ENCODE measurements at places on chromosomes 3 and 15.
A peak's percentile ranks its signal among the peaks of the same experiment; 100 is the strongest.

DNA sequence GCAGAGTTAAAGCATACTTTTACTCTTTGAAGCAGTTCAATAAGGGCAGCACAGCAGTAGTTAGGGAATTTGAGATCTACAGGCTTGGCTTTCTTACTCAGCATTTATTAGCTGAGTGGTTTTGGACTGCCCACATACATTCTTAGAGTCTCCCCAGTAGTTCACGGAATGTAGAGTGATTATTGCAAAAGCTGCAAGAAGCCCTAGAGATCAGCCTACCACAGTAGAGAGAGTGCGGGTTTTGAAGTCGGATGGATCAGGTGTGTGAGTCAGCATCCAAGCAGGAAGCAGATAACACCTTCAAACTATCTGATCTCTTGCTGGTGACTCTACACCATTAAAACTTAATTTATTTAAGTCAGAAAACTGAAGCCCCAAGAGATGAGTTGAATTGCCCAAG, 171.9 kb downstream of the SYNPR start:
- DNase-seq, result no peak

- DNase-seq, result no peak
Measured at GRCh38 chr3:181701096-181701495, 10.6 kb upstream of the SOX2 start.

DNA sequence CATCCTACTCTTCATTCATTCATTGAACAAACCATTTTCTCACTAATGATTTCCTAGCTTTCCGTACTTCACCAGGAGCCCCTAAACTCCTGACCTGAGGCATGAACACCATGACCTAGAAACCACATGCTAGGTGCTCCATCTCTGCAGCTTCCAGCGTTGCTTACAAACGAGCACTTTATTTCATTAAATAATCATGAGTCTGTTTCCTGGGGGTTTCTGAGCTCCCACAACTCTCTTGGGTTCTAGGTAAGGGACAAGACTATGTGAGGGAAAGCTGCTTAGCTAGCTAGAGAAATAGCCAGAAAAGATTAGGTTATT, 1.3 kb downstream of the MAP2K1 start:
- no peak for DNase-seq

- no peak for DNase-seq
Measured at GRCh38 chr3:177150970-177151627, 46.2 kb downstream of the TBL1XR1 start.

DNA sequence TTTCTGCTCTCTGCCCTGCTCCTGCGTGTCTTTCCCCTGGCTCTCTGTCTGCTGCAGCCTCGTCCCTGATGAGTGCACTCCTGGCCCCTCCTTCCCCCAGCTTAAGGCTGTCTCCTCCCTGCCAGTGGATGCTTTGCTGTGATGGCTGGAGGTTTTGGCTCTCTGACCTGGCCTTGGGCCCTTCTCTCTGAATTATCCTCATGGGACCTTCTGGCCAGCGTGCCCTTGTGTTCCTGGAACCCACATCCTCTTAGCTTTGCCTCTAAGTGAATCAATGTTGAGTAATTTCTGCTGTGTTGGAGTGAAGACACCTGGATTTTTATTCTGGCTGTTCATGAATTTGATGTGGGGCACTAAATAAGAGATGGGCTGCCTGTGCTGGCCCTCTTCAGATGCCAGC, 9.8 kb upstream of the TNFAIP8L3 start:
- DNase-seq, result no peak

GRCh38 chr3:17645074-17645698, 97.2 kb downstream of the TBC1D5 start:
- no peak for DNase-seq

- no peak for DNase-seq
Measured at GRCh38 chr3:134879990-134880389, 84.9 kb downstream of the EPHB1 start.

- DNase-seq, result no peak
Measured at GRCh38 chr15:79884204-79884596, 12.6 kb downstream of the MTHFS start.

DNA sequence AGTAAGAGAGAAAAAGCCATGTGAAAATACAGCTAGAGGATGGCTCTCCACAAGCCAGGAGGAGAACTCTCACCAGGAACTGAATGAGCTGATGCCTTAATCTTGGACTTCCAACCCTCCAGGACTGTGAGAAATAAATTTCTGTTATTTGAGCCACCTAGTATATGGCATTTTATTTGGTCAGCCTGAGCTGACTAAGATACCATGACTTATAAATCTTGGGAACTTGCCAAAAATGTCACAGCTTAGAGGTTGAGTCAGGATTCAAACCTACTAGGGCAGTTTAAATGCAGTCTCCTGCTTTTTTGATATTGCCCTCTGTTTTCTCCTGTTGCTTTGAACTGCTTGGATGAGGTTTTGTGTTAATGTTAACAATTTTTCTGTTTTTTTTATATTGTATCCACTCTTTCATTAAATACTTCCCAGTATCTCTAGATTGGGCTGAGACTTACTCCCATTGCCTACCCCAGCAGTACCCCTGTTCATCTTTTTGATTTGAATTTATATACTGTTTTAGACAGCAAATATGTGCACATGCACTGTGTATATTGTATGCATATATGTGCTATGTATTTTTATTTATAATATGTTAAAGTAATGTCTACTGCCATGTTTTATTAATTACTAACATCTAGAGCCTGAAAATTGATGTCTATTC, 1223.2 kb downstream of the OTOL1 start:
- no peak for DNase-seq

GRCh38 chr15:45126535-45127158, 3.0 kb downstream of the DUOXA1 start:
- DNase-seq, result peak; percentile 27

GRCh38 chr15:94230431-94230882, 904 bp upstream of the MCTP2 start:
- no peak for DNase-seq

All from stimulated activated CD4-positive, alpha-beta T cell treated with anti-CD3 and anti-CD28 coated beads, Interleukin-1b, Interleukin-23, amount 100 ng/mL, for 1 hour (primary cell).